NCI-H524 (cell line): ENCODE measurements at places on chromosomes 2 and 18.
A peak's percentile ranks its signal among the peaks of the same experiment; 100 is the strongest.

GRCh38 chr2:71006323-71006722 is 11.7 kb upstream of the TEX261 start:
- no peak for DNase-seq

GRCh38 chr2:71682341-71682740 is 229.0 kb downstream of the DYSF start:
- DNase-seq: no peak

DNA sequence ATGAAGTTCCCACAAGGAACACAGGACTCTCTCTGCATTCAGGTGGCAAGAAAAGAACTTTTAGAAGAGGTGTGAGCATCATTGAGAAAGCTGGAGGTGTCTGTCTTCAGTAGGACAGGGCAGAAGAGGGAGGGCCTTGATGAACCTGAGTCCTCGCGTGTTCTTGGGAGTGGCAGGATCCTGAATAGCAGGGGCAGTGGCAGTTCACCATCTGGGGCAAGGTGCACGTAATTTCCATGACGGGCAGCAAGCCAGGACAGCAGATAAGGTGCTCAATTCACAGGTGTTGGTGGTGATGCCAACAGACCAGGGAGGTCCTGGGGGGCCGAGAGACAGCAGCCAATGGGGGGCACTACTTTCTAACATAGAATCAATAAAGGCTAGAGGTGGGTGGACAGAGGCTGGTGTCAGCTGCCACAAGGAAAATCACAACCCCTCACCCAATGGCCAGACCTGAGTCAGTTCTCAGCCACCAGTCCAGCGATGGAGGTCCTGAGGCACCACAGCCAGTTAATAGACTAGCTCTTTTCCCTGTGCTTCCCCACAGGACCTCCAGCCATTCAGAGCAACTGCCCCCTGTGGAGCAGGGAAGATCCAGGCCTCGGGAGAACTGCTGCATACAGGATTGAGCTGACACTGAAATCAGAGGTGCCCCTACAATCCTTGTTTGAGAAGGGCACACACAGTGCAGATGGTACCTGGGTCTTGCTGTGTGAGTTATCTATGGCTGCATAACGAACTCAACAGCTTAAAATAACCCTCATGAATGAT is 10.9 kb upstream of the HDAC4 start:
- DNase-seq: no peak

DNA sequence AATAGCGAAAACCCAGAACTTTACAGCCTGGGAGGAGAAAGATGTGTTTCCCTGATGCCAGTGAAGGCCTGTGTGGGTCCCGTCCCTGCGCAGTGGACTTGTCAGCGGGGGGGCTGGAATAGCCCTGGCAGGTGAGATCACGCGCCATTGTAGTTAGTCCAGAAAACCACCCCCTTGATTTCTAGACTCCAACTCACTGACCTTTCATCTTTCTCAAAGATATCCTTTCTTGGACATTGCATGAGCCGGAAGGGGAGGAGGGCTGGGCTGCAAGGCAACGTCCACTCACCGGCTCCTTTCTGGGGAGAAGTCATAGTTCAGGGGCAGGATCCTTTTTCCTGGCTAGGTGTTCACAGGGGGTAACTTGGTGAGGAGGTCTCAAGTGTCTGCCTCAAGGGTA is 22.3 kb upstream of the ASAP2 start:
- DNase-seq: no peak

DNA sequence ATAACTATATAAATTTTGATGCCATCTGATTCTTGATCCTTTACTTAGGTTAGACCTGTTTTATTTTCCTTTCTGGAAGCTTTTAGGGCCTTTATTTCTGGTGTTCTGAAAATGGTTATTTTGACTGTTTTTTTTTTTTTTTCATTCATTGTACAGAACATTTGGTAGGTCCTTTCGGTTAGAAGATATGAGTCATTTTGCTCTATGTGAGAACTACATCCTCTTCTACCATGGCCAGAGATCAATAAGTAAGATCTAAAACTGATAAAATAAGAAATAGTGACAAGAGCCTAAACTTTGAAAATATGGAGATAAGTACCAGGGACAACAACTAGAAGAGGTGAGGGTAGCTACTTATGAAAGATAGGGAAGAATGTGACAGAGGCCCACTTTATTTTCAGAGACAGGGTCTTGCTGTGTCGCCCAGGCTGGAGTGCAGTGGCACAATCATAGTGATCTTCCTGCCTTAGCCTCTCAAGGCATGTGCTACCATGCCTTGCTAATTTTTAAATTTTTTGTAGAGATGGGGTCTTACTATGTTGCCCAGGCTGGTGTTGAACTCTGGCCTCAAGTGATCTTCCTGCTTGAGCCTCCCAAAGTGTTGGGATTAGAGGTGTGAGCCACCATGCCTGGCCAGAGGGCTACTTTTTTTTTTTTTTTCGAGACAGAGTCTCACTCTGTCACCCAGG is 66.5 kb downstream of the EIF2AK3 start:
- DNase-seq: no peak

DNA sequence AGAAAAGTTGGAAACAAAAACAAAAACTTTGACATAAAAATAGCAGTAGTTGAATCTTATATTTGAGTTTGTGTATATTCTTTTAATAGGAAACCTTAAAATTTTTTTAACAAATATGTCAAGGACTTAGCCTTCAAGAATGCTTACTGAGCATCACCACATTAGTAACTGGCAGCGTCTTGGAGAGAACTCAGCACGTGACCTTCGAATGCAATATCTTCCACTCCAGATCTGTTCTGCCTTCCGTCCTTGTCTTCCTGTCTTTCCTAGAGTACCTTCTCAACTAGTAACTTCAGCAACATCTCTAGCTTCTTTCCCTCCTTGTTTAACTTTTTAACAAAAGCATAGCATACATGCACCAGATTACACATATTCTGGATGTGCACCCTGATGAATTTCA is 972 bp downstream of the RSAD2 start:
- DNase-seq: no peak

DNA sequence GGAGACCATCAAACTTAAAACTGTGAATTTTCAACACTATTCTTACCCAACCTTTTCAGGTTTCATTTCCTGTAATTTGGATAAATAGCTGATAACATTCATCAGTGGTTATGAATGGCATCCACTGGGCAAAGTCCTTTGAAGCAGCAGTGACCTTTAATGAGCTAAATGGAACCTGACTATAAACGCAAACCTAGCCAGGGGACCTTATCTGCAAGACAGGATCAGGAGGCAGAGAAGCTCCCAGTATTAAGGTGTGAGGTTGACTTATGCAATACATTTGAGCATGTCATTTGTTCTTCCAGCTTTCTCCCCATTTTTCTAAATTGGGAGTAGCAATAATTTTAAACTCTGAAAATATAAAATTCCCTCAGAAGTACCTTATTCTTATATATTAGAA is 38.4 kb downstream of the CREG2 start:
- no peak for DNase-seq

GRCh38 chr2:133109772-133110171 is 439.8 kb upstream of the LYPD1 start:
- DNase-seq: no peak

DNA sequence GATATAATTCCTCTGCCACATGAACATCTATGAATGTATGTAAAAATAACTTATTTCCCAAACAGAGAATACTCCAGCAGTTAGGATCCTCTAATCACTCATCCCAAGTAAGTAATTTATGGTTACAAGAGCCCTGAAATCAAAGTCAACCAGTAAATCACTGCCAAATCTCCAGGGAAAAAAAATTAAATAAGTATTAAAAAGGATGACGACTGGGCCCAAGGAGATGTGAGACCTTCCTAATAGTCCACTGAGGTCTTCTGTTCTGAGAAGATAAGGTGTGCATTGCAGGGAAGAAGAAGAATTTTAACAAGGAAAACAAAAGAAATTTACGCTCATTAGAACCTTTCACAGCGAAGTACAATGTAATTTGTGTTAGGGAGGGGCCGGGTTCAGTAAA is 28.0 kb upstream of the WDR75 start:
- DNase-seq: no peak

DNA sequence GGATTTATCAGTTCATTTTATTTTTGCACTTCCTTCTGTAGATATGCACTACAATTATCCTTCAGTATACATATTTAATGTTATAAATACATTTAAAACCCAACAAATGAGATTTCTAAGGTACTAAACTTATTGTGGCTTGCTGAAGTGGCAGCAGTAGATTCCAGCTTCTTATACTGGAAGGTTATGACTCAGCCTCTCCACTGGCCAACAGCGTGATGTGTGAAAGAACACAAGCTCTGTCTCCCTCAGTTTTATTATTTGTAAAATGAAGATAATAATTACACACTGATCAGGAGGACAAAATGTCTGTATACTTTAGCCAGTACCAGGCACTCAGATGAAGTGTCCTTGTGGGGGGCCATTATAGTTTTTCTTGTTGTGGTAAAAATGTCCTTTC is 1147.1 kb downstream of the CNTNAP5 start:
- no peak for DNase-seq

GRCh38 chr2:71668326-71669057 is 215.1 kb downstream of the DYSF start:
- no peak for DNase-seq

GRCh38 chr2:64637000-64637635 is 16.6 kb downstream of the SERTAD2 start:
- no peak for DNase-seq

GRCh38 chr2:200943527-200944105 is 19.8 kb downstream of the ORC2 start:
- DNase-seq: no peak

DNA sequence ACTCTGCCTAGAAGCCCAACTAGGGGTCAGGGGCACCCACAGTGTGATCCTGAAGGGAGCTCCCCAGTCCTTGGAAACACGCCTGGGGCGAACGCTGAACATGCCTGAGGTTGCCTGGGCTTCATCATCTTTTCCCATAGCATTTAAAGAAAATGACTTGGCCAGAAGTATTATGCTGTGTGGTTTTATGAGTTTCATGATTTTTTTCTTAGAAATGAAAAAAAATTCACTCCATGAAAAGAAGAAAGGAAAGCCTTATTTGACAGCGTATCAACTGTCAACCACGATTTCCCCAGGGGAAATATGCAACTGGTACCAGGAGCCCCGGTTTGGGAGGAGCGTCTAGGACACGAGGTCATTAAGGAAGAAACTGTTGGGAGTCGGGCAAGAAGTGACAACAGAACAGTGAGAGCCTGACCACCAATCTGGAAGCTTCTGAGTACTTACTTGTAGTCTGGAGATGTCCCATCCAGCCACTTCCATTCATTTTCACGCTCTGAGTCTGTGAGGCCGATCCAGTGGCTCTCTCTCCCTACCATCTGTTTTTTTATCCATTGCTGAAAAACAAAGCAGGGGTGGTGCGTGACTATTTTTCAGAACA is 63.5 kb upstream of the THOC1 start:
- no peak for DNase-seq

DNA sequence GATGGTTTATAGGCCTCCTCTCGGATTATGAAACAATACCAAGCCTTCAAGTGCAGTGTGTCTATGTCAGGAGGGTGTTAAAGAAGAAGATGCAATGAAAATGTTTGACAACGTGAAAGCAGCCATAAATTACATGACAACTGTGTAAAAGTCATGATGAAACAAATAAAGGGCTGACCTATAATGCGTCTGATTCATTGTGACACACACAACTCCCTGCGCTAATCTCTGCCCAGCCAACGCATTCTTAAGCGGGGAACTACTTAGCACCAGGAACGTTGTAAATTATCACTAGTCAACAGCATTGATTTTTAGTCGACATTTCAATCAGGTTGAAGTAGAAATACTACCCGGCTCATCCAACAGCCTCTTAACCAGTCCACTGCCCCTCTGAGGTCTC is 26.8 kb downstream of the BCL11A start:
- DNase-seq: no peak

DNA sequence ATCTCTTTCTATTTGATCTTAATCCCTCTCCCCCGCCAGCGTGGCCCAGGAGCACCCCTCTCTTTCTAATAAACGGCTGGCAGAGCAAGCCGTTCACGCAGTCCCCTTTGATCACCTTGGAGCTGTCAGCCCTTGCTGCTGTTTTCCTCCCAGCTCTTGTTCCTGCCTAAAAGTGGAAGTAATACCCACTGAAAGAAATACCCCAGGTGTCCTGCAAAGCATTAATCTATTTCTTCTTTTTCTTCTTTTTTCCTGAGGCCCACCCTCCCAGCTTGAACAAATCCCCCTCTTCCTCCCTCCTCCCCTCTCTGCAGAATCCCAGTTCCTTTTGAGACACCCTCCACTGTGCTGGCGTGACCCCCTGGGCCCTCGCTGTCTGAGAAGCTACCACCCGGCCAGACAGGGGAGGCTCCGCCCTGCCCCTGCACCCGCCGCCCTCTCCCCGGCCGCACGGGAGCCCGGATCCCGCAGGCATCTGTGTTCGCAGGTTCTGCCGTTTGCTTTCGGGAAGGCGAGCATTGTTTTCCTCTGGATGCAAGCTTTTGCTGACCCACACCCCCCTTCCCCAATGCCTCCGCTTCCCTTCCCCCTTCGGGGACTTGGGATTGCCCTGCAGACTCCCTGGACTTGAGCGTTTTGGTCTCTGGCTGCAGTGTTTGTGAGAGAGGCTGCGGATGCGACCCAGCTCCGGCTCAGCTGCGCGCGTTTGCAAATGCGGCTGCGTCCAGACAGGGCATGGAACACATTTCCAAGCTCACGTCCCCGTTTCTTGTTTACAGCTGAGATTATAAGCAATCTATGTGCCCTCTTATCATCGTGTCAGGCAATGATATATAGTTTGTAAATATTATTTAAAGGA is 631.5 kb downstream of the NYAP2 start:
- DNase-seq: peak; percentile 81

GRCh38 chr2:241009601-241010530 is 11.4 kb downstream of the SNED1 start:
- no peak for DNase-seq

- no peak for DNase-seq
Measured at GRCh38 chr2:195411219-195411687, 245.8 kb upstream of the SLC39A10 start.

DNA sequence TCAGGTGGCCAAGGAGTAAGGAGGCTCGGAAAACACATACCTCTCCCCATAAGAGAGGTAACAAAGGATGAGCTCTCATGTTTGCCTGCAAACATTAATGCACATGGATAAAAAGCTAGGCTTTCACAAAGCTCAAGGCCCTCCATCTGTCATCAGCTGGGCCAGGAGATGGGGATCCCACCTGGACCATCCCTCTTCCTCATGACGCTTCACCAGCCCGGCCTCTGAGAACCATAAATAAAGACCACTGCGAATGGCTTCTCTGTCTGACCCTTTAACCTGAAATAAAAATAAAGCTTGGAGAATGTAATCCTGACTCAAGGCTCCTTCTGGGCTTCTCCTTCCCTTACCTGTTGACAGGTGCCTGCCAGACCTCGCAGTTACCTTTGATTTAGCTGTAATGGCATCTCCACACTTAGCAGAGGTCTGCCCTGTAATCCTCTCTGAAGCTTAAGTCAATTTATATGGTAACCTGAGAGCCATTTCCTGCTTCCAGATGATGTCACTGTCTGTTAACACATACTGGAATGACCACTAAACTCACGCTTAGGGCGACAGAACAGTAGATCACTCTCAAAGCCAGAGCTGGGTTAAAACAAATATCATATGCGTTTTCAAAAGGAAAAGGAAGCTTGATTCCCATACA is 29.3 kb upstream of the FOXI3 start:
- no peak for DNase-seq

- no peak for DNase-seq
Measured at GRCh38 chr18:34838669-34839068, 128.6 kb downstream of the DTNA start.
